CD4-positive, alpha-beta T cell treated with Interleukin-15 for 1 hour (primary cell): ENCODE measurements at places on chromosomes 2 and 18.

DNA sequence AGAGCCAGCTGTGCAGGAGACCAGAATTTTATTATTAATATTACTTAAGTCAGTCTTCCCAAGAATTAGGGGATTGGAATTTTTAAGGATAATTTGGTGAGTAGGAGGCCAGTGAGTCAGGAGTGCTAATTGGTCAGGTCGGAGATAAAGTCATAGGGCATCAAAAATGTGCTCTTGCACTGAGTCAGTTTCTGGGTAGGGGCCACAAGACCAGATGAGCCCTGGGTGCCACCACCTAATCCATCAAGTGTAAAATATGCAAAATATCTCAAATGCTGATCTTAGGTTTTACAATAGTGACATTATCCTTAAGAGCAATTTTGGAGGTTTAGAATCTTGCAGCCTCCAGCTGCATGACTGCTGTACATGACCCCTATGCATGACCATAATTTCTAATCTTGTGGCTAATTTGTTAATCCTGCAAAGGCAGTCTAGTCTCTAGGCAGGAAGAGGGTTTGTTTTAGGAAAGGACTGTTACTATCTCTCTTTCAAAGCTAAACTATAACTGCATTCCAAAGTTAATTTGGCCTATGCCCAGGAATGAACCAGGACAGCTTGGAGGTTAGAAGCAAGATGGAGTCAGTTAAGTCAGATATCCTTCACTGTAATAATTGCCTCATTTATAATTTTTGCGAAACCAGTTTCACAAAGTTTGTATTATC, 215.9 kb downstream of the RNF152 start:
- DNase-seq = no peak

- DNase-seq = no peak
These were observed 5.6 kb downstream of the YPEL5 start for GRCh38 chr2:30152385-30152784.

DNA sequence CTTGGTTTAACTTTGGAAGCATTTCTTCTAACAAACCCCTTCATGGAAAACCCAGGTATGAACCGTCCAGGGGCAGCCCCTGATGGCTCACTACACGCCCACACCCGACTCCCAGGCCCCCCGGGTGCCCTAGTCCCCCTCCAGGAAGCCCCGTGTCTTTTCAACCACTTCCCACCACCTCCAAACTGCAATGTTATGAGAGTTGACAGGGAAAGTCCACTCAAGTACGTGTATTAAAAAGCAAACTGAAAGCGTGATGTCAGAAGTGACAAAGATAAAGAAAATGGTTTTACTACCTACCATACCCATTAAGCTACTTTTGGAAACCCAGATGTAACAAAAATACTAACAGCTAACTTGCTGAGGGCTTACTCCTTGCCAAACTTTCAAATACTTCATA, 51.5 kb downstream of the L3MBTL4 start:
- DNase-seq = no peak

- DNase-seq = no peak
These were observed 2.8 kb downstream of the WDR54 start for GRCh38 chr2:74424139-74424992.

DNA sequence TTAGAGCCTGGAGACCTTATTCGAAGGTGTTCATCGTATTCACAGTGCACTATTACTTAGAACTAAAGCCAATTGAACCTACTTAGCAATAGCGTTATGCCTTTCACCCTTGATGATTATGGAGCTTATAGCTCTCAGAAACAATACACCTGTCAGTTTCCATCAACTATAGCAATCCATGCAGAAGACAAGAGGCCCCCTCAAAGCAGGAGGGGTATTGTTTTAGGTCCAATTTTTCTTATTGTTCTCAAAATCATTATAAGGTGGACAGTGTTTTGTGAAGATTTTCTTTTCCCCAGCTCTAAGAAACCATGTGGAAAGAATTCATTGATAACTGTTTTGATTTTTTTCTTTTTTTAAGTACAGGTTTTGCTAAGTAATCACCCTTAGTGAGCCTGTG, 135.5 kb downstream of the MEIS1 start:
- no peak for DNase-seq

GRCh38 chr18:43681661-43682060, 404.4 kb upstream of the SYT4 start:
- no peak for DNase-seq

GRCh38 chr2:120846406-120847095, 110.9 kb downstream of the GLI2 start:
- no peak for DNase-seq

- no peak for DNase-seq
These were observed 9.2 kb upstream of the IL1R2 start for GRCh38 chr2:101982495-101983029.

GRCh38 chr2:11923935-11924334, 177.5 kb downstream of the LPIN1 start:
- DNase-seq = no peak

DNA sequence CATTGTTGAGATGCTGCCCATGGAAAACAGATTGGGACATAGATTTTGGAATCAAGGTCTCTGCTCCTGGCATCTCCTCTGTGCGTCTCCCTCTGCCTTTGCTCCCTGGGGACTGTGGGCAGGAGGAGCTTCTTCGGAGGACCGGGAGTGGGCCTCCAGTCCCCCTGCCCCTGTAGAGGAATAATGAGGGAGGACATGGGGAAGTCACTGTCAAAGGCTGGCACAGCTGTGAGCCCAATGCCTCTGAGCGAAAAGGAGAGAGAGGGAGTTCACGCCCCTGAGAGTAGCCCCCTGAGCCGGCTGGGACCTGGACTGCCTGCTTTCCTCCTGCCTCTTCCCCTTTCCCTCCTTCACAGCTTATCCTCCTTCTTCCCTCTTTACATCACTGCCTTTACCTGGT, 195.0 kb downstream of the LOXHD1 start:
- no peak for DNase-seq

GRCh38 chr2:44148999-44149398, 19.7 kb upstream of the PPM1B start:
- no peak for DNase-seq

- DNase-seq = no peak
These were observed 27.6 kb downstream of the INPP5D start for GRCh38 chr2:233087713-233088112.

DNA sequence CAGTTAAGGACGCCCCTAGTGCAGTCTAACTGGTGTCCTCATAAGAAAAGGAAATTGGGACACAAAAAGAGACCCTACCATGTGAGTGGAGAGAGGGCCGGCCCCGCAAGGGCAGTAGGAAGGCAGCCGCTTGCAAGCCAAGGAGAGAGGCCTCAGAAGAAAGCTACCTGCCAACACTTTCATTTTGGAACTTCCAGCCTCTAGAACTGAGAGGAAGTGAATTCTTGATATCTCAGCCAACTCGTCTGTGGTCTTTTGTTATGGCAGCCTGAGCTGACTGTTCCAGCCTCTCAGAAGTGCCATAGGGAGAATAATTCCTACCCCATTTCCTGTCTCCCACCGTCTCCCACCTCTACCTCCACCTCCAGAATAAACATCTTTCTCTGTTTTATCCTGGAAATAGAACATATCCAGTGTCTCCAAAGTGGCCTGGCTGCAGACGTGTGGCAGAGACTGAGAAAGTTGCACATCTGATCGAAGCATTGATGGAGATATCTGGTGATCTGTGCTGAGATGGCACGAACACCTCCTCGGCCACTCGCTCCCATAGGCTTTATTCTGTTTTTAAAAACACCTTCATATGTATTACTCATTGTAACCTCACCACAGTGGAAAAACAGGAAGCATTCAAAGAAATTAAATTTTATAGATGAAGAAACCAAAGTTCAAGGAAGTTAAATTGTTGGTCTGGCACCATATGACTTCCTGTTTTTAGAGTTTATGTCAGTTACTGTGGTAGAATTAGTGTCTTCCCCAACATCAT, 39.5 kb upstream of the MARCO start:
- DNase-seq = no peak

DNA sequence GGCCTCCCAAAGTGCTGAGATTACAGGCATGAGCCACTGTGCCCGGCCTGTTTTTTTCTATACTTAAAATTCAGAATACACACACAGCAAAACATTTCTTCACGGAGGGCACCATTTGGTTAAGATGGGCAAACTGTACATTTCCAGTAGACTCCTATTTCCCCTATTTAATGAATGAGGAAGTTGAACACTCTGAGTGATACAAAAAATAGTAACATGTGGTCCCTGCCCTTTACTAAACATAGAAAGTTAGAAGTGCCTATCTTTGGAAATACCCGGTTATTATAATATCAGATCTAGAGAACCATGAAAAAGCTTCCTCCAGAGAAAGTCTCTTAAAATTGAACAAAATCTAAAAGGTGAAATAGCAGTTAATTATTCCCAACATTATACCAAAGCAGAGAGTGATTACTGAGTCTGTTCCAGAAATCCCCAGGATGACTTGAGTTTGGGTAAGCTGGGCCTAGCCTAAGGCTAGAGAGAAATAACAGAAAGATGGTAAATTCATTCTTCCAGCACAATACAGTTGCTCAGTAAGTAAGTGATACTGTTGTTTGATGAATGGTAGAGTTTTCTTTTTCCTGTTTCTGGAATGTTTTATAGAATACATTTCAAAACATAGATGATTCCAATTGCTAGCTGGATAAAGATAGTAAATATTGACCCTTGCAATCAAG, 23.3 kb upstream of the RMC1 start:
- DNase-seq = no peak

GRCh38 chr2:102505290-102505689, 32.3 kb downstream of the SLC9A4 start:
- no peak for DNase-seq

DNA sequence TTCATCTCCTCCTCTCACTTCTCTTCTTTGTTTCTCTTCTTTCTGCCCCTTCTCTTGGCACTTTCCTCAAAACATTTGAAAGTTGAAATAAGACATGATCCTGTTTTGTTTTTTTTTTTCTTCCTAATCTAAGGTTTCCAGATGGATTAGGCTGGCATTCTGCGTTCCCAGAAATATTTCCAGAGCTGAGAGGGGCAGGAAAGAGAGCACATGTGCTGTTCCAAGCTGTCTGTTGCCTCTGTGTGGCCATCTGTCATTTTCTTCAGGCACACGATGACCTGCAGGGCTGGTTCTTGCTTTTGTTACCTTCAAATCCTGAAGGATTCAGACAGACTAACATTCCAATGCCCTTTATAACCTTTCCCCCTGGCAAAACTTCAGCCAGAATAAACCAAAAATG, 142.9 kb downstream of the RNF144A start:
- no peak for DNase-seq

GRCh38 chr18:34697891-34698290, 12.2 kb upstream of the DTNA start:
- DNase-seq = no peak

DNA sequence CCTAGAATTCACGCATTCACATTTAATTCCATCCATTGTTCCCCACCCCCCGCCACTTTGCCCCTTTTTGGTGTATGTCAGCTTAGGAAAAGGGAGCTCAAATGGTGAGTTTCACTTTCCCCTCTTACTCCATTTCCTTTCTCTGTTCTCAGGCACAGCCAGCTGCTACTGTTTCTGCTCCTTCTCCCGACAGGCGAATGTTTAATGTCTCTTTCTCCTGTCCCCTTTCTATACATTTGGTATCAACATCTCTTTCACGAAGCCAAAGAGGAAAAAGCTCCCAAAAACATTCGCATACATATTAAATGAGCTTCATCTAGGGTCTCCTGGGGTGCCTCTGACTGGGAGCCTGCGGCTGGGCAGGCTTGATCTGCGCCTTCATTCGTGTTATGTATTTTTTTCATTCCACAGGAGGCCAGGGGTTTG, 124.2 kb upstream of the SATB2 start:
- DNase-seq = no peak

GRCh38 chr2:128347701-128348539, 29.3 kb upstream of the HS6ST1 start:
- no peak for DNase-seq

DNA sequence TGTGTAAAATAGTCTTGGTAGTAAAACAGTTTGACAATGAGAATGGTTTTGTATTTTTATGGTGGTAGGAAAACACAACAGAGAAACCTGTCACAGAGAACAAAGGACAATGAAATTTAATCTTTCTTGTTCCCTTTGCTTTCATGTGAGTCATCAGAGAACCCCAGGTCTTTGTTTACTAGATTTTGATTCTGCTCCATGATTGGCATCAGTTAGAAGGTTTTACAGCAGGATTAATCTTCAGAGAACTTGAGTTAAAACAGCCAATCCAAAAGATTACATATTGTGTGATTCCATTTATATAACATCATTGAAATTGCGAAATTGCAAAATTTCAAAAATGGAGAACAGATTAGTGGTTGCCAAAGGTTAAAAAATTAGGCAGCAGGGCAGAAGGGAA, 2.5 kb downstream of the APLF start:
- DNase-seq = no peak

DNA sequence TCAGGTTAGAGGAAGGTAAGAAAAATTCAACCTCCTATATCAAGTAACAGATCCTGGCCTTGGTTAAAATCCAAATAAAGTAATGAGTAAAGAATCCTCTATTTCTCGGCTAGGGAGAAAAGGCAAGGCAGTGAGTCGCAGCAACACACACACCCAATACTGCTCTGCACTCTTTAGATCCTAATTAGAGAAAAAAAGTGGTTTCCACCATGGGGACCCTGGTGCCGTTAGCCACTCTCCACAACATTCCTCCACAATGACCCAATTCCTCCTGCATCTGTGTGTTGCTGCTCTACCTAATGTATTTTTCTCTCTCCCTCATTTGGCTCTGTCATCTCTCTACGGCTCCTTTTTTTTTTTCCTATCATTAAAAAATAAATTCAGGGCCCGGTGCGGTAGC, 462.7 kb downstream of the METTL4 start:
- no peak for DNase-seq

DNA sequence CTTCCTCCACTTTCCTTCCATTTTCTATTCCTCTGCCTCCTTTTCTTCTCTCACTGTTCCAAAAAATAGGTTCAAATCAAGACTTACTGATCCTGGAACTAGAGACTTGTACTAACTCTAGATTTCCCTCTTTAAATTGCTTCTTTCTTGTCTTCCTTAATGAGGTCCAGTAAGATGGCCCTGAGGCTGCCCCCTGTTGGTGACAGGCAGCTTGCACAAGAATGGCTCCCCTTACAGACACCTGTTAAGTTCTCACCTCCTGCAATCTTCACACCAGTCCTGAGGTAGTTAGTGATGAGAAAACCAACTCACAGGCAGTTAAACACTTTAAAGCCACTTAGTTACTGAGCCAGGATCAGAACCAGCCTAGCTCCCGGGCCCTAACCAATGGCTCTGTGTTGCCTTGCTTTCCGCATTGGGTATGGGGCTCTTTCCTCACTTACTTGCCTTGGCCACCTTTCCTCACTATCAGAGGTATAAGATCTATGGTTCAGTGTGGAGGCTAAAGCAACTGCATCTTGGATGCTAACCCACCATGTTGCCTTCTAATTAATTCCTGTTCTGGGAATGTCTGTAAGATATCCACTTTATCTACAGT, 130.6 kb downstream of the AKAIN1 start:
- no peak for DNase-seq

GRCh38 chr18:76588601-76589226, 93.7 kb upstream of the ZNF516 start:
- no peak for DNase-seq

DNA sequence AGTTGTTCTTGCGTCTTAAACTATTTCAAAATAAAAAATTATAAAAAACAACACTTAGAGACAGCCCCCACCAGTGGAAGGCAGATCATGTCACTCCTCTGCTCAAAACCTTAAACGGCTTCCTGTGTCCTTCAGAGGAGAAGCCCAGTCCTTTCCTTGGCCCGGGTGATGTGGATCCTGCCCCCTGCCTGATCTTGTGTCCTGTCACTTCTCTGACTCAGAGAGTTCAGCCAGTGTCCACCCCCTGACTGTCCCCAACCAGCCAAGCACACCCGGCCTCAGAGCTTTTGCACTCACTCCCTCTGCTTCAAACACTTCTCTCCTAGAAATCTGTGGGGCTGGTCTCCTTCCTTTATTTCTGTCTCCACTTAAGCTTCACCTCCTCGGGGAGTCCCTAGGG, 35.4 kb downstream of the TOGARAM2 start:
- DNase-seq = no peak
